Kasumi-1 (cell line): ENCODE measurements at places on chromosomes 13 and 19.

- DNase-seq: no peak
Observed at GRCh38 chr19:472005-472858, 11.4 kb upstream of the SHC2 start.

DNA sequence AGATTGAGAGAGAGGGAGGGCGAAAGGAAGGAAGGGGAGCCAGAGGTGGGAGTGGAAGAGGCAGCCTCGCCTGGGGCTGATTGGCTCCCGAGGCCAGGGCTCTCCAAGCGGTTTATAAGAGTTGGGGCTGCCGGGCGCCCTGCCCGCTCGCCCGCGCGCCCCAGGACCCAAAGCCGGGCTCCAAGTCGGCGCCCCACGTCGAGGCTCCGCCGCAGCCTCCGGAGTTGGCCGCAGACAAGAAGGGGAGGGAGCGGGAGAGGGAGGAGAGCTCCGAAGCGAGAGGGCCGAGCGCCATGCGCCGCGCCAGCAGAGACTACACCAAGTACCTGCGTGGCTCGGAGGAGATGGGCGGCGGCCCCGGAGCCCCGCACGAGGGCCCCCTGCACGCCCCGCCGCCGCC, at the start of gene TNFSF11:
TSS of gene TNFSF11 (plus strand) at position 142 of the 400 bp plus-strand sequence. CDS start at position 294, 152 bp downstream.
- no peak for DNase-seq

- DNase-seq: no peak
Observed at GRCh38 chr13:100854006-100854405, 179.4 kb upstream of the TMTC4 start.

GRCh38 chr13:25743421-25743820, 308.4 kb downstream of the SHISA2 start:
- DNase-seq: no peak

DNA sequence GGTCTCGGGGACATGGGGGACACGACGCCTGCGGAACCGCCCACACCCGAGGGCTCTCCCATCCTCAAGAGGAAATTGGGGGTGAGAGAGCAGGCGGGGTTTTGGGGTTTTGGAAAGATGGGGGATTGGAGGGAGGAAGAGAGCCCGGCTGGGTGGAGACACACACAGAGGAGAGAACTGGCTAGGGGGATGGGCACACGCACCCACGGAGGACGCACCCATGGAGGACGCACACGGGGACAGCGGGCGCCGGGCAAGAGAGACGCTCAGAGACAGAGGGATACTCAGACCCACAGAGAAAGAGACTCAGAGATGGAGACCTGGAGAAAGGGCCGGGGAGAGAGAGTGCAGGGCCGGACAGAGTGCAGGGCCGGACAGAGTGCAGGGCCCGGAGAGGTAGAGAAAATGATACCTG, 52.1 kb downstream of the MAP4K1 start:
- DNase-seq: no peak

DNA sequence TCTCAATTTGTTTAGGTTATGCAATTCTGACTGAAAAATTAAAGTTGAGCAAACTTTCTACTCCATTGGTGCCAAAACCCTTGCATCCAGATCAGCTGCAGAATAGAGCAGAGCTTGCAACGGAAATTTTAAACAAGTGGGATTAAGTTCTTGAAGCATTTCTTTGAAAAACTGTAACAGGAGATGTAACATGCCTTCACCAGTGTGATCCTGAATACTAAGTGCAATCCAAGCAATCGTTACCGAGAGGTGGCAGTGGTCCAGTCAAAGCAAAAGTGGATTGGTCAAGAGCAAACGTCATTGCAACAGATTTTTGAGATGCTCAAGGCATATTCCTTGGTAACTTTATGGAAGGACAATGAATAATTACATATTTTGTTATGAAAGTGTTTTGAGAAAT, 841.1 kb upstream of the SLITRK5 start:
- DNase-seq: no peak

DNA sequence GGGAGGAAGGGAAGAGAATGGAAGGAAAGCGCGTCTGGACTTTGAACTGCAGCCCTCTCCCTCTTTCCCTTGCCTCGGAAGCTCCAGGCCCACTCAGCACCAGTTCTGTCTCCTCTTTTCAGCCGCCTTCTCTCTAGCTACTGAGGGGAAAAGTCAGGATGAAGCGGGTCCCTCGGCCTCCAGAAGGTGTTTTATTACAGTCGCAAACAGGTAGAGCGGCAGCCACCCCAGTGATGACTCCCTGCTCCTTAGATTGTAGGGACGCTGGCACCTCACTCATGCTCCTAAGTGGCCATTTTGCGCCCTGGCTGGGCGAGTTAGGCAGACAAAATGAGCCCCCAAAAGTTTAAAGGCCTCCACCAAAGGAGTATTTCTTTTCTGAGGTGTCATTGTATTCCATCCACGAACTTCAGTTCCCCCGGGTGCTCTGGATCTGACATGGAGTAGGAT, 954 bp upstream of the STK24 start:
- no peak for DNase-seq

- no peak for DNase-seq
Observed at GRCh38 chr13:90534617-90535370, 812.7 kb upstream of the MIR17HG start.

DNA sequence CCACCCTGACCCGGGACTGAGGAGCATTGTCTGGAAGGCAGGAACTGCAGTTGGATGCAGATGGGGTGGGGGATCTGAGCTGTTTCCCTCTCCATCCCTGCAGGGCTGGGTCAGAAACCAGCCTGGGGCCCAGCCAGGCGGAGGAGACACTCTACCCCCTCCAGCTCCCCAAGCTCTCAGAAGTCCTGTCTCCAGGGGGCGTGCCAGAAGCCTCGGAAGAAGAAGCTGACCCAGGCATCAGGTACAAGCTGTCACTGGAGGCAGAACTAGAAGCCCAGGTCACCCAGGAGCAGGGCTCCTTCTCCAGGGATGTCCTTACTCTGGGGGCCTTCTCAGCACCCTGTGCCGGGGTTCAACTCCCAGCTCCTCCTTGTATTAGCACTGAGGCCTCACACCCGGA, 15.5 kb downstream of the SIX5 start:
- no peak for DNase-seq

- DNase-seq: no peak
Observed at GRCh38 chr13:80605011-80605410, 264.1 kb upstream of the SPRY2 start.

DNA sequence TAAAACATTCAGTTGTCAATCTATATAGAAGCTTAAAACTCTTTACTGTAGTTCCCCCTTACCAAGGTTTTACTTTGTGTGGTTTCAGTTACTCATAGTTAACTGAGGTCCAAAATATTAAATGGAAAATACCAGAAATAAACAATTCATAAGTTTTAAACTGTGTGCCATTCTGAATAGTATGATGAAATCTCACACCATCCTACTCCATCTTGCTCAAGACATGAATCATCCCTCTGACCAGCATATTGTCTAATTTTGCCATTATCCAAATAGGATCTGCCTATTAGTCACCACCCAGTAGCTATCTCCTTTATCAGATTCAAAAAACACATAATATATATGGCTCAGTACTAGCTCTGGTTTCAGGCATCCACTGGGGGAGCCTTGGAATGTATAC, 22.4 kb downstream of the ZNF571 start:
- DNase-seq: no peak

GRCh38 chr13:26310003-26310402, 56.1 kb downstream of the CDK8 start:
- DNase-seq: no peak

GRCh38 chr13:50518781-50519201, 324.7 kb downstream of the DLEU7 start:
- no peak for DNase-seq

GRCh38 chr19:32224371-32225244, 120.8 kb upstream of the ZNF507 start:
- DNase-seq: peak; percentile 25

GRCh38 chr13:76316998-76317527, 569.1 kb downstream of the KCTD12 start:
- no peak for DNase-seq
